ENCODE measurements at places on chromosomes 7 and 10.

GRCh38 chr10:128221117-128221516 is 94.9 kb upstream of the MKI67 start:
- DNase-seq, result no peak

GRCh38 chr10:95315509-95315908 is 24.7 kb upstream of the PDLIM1 start:
- DNase-seq, result no peak

- no peak for DNase-seq
These were observed 290.5 kb downstream of the USP6NL start for GRCh38 chr10:11320809-11321520.

- no peak for DNase-seq
These were observed 12.8 kb upstream of the MBL2 start for GRCh38 chr10:52785418-52785817.

- DNase-seq, result peak; percentile 74
These were observed 1.0 kb downstream of the CHST15 start for GRCh38 chr10:124092250-124092859.

GRCh38 chr10:100612601-100613595 is 77.2 kb downstream of the HIF1AN start:
- no peak for DNase-seq

DNA sequence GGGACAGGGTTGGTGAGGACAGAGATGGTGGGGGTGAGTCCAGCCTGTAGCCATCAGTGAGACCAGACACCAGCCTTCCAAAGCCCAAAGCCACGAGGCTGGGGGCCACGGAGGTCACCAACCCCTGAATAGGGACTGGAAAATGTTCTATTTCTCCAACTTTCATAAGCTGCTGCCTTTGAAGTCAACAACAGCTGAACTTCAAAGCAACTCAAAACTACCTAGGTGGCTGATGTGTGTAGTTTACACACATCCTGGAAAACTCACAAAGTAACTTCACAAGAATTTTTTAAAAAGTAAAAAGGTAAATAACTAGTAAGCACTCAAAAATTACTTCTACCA is 88.8 kb downstream of the CHST15 start:
- no peak for DNase-seq

- DNase-seq, result no peak
These were observed 75.7 kb downstream of the IGF2BP3 start for GRCh38 chr7:23394488-23395171.

DNA sequence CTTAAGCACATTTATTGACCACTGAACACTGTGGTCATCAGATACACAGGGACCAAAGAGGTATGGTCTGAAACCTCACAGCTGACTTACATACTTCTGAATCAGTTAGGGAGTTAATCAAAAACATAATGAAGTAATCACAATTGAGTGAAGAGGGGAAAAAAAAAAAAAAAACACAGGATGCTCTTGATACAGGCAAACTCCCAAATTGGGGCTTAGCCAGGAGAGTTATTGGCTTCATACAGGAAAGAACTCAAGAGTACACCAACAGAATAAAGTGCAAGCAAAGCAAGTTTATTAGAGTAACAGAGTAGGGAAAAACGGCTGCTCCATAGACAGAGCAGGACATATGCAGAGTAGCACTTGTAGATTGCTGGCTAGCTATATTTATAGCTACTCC is 917.0 kb downstream of the CNTNAP2 start:
- DNase-seq, result no peak

- DNase-seq, result no peak
These were observed 8.3 kb upstream of the DLX6 start for GRCh38 chr7:96996958-96997511.

DNA sequence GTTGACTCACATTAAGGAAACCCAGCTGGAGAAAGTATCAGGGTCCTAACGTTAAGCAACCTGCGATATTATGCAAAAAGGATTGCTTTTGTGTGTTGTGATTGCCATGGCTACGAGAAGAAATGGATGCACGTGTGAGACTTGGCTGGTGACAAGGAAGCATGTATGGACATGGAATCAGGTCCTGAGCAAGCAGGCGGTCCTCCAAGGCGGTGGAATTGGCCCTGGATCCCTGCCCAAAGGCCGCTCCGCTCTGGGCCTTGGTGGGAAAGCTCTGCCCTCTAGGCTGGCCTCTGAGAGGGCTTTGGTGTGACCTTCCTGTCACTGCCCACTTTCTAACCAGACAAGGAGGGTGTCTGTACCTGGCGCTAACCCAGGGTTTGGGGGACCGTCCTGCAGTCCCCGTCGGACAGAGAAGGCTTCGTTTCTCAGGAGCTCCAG is 192.1 kb downstream of the EBF3 start:
- no peak for DNase-seq

DNA sequence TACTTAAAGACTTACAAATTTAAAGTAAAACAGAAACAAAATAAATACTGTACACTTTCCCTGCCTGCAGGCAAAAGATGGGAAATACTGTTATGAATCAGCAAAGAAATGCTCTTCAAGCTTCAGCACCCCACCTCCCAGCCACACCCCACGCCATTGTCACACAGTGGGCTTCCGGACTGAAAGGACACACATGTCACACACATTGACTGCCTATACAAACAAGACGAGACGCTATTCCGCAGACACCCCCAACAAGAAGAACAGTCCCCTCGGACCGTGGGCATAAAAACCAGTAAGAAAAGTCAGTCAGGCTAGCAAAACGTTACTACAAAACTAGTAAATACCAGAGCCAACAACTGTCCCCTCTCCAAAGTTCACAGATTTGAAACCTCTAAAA is 22.2 kb upstream of the PARP12 start:
- no peak for DNase-seq

Data from C1 segment of cervical spinal cord (tissue), 14 donors.